SJSA1 (cell line): ENCODE measurements at places on chromosomes 7 and 10. TPM values are rescaled to one million over a fixed set of nuclear protein-coding genes. Genes with fewer than 3 reads are reported as not detected.

Gene HOXA7
- total RNA-seq, result 0.09 and 2.9 TPM in 2 replicates

Gene CAMK1D
- total RNA-seq, result 3.8 and 3.9 TPM in 2 replicates

Gene FRMPD2
- 0.03 TPM in 1 of 2 replicates, not detected in the other for total RNA-seq

Gene AKR1C1
- 0.81 and 1.4 TPM in 2 replicates for total RNA-seq

Gene CHST15
- 0.13 TPM in 1 of 2 replicates, not detected in the other for total RNA-seq

Gene OPN4
- total RNA-seq, result not detected in 2 replicates

Gene SFXN4
- total RNA-seq, result 23.5 and 46.2 TPM in 2 replicates

- H3K36me3 ChIP-seq, result no peaks in the 10 kb centered on the region
- peaks cover 4% of the 10 kb centered on the region for H3K4me1 ChIP-seq
- no peak overlapping the region for H3K4me3 ChIP-seq
- no peak for DNase-seq
- H3K27ac ChIP-seq, result no peak overlapping the region
Observed at GRCh38 chr10:80356989-80357850, 639 bp downstream of the DYDC2 start.

DNA sequence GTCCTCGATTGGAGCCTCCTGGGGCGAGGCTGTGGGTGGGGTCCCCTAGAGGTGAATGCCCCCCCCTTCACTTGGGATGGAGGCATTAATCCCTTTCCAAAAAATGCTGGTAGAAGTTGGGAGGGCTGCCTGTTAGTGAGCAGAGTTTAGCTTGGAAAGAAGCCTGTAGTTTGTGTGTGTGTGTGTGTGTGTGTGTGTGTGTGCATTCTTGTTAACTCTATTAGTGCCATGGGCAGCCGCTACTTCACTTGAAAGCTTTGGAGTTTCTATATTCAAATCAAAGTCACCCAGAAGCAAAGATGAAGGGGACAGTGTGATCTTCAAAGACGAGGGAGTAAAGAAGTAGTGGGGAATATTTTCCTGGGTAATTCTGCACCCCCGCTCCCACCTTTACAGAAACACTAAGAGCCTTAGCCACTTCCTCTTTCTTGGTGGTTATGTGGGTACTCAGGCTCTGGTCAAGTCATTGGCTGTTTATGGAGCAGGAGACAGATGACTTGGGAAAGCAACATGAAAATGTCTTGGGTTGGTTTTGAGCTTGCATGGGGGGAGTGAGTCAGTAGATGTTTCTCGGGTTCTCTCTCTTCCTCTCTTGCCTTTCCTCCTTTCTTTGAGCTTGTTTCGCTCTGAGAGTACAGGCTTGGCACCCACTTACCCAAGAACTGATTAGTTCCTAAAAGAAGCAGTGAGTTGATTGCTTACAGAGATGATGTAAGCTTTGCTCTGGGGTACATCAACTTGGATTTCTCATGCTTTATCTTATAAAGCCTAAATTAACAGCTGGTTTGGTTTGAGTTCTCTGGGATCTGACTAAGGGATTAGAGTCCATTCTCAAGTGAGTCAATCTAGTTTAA is 35.9 kb downstream of the TCF7L2 start:
- H3K4me1 ChIP-seq, result peaks cover 48% of the 10 kb centered on the region
- no peak overlapping the region for H3K27ac ChIP-seq
- no peak for DNase-seq
- H3K27me3 ChIP-seq, result no peaks in the 10 kb centered on the region
